ENCODE measurements at places on chromosomes 13 and 19.

DNA sequence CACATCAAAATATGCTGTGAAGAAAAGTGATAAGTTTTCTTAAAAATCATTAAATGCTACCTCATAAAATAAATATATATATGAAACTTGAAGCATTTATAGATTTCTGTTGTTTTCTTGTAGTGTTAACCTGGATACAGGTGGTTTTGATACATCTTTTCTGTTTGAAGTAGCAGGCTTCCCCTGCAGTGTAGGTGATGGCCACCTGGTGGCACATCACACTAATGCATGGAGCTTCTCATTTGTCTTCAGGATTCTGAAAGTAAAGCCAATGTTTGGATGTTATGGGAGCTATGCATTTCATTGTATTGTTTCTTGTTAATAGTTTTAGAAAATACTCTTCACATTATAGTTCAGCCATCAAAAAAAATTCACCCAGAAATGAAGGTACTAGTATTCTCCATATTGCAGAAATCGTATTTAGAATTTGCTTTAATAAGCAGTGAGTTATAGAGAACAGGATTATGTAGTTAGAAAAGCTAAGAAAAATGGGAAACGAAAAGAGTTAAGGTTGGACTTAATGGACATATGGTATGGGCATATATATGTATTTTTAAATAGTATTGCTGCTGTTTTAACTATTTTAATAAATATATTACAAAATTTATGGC lies 18.7 kb downstream of the GPR180 start:
- peak; percentile 28 for DNase-seq

DNA sequence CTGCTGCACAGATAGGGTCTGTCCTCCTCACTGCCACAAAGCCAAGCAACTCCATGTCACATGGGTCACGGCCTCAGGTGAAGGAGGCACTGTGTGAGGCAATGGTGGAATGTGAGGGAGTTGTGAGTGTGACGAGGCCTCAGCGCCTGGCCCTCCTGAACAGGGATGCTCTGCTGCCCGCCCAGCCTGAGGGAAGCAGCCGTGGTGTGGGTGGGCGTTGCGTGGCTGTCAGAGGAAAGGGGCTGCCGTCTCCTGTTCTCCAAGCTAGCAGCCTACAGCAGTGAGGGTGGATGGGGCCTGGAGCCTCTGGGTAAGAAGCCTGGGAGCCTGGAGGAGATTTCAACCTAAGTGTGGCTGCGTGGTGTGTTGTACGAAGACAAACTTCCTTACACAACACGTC lies 125.0 kb downstream of the COL4A1 start:
- no peak for DNase-seq

DNA sequence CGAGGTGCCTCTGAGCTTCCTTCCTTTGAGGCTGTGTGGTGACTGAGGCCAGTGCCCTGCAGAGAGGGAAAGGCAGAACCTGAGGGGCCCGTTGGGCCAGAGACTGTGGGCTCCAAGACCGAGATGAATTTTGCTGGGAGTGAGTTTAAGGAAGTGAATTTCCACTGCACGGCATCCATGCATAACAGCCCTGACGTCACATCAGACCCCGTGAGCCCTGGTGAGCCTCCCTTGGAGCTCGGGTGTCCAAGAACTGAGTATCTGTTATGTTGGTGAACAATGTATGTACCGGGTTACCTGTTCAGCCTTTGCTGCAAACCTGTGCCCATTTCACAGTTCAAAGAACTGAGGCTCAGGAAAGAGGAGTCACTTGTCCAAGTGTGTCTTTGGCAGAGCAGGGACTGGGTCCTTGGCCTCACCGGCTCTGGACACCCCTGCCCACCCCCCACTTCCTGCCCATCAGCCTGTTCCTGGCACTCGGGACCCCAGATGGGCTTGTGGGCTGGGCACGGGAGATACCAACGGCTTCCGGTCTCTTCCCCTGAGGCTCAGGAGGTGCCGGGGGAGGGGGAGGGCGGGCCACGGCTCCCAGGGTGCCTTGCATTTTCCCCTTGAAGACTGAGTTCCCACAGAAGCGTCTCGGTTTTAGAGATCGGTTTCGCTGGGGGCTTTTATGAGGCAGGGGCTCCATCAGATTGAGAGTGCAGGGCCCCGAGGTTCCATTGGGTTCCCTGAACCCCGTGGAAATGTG lies 33.7 kb downstream of the NFILZ start:
- peak; percentile 42 for DNase-seq

- DNase-seq, result no peak
Measured at GRCh38 chr13:114080739-114081561, 51.5 kb downstream of the RASA3 start.

DNA sequence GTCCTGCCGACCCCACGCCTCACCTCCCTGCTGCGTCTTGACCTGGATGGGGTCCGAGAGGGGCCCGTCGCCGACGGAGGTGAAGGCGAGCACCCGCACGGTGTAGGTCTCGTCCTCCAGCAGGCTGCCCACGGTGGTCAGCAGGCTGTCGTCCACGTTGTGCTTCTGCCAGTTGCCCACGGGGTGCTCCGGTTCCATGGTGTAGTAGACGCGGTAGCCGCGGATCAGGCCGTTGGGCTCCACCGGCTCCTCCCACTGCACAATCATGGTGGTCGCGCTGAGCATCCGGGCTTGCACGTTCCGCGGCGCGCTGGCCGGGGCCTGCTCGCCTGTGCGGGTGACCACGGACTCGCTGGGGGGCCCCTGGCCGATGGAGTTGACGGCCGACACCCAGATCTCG lies 96.7 kb downstream of the PTPRS start:
- no peak for DNase-seq

- DNase-seq, result no peak
Measured at GRCh38 chr13:36787181-36787580, 31.8 kb upstream of the RFXAP start.

GRCh38 chr13:99614465-99614885 lies 113.2 kb downstream of the TM9SF2 start:
- no peak for DNase-seq

DNA sequence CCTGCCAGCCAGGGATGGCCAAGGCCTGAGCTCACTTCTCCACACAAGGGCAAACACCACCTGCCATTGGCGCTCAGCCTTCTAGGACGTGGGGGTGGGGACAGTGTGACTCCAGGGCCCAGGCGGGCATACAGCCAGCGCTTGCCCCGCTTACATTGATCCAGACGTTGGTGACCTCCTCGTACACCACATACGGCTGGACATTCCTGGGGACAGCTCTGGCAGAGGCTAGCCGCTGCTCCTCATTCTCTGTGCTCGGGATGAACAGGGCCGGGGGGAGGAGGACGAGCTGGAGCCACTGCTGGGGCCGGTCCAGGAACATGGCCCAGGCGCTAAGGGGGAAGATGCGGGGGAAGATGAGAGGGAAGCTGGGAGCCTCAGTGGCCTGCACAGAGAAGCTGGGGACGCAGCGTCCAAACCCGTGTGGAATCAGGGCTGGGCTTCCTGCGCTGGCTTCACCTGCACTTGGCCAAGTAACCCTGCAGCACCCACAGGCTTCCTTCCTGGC lies 25.1 kb upstream of the MYDGF start:
- no peak for DNase-seq

DNA sequence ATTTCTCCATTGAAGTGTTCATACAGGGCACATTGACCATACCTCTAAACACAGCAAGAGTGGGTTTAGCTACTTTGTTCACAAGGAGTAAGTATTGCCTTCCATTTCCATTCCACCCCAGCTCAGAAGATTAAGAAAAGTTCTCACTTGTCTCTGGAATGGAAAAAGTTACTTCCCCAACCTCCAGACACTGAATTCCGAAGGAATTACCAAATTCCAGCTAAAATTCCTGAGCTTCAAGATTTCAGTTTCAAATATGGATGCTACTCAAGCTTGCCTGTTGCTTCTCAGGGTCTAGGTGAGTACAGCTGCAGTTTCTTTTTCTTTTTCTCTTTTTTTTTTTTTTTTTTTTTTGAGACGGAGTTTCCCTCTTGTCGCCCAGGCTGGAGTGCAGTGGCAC lies 33.6 kb downstream of the TEX26 start:
- DNase-seq, result no peak

- no peak for DNase-seq
Measured at GRCh38 chr13:40251343-40252032, 415.0 kb downstream of the FOXO1 start.

DNA sequence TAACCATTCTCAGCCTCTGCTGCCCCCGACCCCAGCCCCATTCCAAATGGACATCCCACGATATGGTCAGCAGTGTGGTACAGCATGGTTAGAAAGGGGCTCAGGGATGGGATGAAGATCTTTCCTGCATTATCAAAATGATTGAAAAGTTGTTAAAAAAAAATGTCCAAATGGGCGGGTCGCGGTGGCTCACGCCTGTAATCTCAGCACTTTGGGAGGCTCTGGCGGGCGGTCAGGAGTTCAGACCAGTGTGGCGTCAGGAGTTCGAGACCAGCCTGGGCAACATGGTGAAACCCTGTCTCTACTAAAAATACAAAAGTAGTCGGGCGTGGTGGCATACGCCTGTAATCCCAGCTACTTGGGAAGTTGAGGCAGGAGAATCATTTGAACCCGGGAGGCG lies 54.3 kb upstream of the ZNF254 start:
- DNase-seq, result no peak

DNA sequence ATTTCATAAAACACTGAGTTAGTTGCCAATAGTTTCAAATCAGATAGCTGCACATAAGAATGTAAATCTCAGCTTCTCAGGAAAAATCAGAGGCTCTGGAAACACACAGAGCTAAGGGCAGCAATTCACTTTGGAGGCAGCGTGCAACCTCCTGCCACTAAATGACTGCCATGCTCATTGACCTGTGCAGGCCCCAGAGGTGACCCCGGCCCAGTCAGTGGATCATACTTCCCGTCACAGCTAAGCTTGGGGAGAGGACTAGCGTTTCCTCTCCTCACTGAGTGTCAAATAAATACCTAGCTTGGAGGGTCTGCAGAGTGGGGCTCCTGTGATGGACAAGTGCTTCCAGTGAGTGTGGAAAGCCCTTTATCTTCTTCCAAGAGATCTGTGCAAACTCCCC lies 67.2 kb downstream of the UQCRFS1 start:
- no peak for DNase-seq

- DNase-seq, result no peak
Measured at GRCh38 chr13:44031555-44031954, 151.9 kb downstream of the LACC1 start.

DNA sequence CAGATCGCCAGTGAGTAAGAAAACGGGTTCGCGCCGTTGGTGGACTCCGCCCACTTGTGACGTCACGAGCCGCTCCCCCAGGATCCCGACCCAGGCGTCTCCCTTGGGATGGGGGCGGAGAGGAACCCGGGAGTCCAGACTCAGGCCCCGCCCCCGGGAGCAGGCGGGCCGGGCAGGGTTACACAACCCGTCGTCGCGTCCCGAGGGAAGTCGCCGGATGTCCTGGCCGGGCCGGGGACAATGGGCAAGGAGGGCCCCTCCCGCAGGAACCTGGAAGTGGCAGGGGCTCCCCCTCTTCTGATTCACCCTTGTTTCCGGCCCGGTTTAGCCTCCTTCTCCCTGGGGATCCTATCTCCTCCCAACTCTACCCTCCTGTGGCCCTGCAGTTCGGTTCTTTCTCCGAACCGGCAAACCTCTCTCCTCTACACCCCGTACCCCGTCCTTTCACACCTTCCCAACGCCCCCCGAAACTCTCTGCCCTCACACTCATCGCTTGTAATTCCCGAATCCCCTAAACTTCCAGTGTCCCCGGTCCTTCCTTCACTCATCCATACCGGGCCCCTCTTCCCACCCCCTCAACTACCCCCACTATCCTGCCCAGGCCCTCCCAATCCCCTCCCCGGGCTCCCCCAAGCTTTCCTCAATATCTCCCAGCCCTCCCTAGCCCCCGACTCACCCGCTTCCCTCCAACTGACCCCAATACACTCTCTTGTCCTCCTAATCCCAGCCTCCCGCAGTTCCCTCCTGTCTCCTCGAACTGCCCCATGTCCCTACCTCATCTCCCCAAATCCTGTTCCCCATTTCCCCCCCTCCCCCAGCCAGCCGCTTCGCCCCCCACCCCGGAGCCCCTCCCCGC lies 20.0 kb upstream of the ERCC1 start:
- DNase-seq, result peak; percentile 23

DNA sequence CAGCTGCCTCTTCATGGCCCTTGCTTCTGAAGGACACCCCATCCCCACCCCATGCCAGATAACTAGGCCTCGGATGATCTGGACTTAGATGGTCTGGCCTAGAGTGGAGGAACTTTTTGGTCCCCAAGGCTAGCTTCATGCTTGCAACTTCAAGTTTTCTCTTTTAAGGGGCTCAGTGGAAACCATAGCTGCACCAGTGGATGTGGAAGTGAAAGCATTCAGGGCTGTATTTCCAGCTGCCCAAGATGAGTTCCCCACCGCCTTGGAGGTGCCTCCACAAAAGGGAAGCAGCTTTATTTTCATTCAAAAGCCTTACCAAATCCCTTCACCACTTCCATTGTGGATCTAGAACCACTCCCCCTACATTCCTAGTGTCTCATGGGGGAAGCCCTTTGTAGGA lies 17.6 kb upstream of the GSX1 start:
- DNase-seq, result no peak

- DNase-seq, result peak; percentile 67
Measured at GRCh38 chr19:1967087-1967608, 26.2 kb downstream of the CSNK1G2 start.

All from CD8-positive, alpha-beta T cell (primary cell).